Thoracic aorta (tissue), 2 donors: ENCODE measurements at places on chromosomes 7 and 10. TPM values are rescaled to one million over a fixed set of nuclear protein-coding genes. Genes with fewer than 3 reads are reported as not detected.

DNA sequence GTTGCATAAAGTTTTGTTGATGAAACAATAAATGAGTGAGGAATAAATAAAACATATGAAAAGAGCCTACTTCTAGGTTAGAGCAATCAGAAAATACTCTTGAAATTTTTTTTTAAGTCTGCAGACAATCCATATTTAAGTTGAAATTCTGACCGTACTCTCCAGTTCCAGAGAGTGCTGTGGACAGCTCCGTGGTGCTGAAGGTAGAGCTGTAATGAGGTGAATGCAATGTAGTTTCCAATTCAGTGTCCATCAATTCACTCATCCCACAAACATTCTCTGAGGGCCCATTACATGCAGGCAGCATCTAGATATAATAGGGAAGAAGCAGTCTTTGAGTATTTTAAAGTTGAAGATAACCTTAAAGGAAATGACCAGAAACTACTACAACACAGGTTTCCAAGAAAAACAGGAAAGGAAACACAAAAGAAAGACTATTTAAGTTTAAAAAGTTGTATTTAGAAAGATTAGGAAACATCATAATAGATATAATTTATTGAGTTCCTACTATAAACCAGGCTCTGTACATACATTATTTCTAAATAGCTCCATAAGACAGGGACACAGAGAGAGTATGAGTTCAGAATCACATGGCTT, 44.0 kb upstream of the CRTAC1 start:
- no peak overlapping the region for H3K4me3 ChIP-seq
- DNase-seq: no peak
- H3K27me3 ChIP-seq: no peaks in the 10 kb centered on the region
- no peaks in the 10 kb centered on the region for H3K4me1 ChIP-seq
- no peak overlapping the region for H3K27ac ChIP-seq
- H3K36me3 ChIP-seq: no peaks in the 10 kb centered on the region

The EFCAB10 gene
- total RNA-seq: not detected

The ADAMTS14 gene
- total RNA-seq: not detected

DNA sequence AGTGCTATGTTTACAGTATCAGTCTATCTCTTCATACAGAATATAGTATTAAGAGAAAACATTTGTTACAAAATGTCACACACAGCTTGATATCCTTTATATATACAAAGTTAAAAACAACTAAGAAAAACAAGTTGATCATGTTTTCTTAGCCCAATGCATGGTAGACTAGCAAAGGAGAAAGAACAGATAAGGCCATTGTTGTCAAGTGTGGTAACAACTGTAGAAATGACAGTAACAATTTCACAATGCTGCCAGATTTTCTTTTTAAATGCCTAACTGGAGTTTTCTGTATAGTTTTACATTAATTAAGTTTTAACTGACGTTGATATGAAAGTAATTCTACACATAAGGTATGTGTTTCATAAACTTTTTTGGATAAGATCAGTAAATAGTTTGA, 65.8 kb downstream of the TFEC start:
- H3K27ac ChIP-seq: no peak overlapping the region
- H3K27me3 ChIP-seq: no peaks in the 10 kb centered on the region
- H3K36me3 ChIP-seq: no peaks in the 10 kb centered on the region
- no peak for DNase-seq
- H3K4me1 ChIP-seq: no peaks in the 10 kb centered on the region

DNA sequence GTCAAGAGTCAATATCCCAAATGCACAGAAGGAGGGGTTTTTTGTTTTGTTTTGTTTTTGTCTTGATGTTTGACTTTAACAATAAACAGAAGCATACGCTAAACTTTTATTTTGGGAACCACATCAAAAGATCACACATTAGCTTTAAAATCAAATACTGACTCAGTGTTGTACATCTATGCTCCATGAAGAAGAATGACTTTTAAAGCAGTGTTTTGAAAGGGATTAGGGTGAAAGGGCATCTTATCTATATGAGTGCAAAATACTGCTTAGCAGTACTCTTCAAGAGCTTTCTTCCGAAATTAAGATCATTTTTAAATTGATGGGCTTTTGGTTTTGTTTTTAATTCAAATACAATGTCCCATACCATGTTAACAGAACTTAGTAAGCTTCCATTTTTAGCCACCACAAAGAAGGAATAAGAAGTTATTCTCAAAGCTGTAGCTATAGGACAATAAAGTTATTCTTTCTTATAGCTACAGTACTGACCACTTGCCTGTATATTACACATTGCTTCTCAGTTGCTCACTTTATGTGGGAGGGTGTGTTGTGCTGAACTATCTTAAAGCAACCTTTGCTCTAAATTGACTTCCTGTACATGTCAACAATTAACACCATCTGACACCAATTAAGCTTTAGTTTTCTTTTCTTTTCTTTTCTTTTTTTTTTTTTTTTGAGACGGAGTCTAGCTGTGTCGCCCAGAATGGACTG, 144.3 kb upstream of the KAT6B start:
- H3K4me1 ChIP-seq: no peaks in the 10 kb centered on the region
- no peaks in the 10 kb centered on the region for H3K36me3 ChIP-seq
- H3K27ac ChIP-seq: no peak overlapping the region
- no peak for DNase-seq

The UCN3 gene
- not detected for total RNA-seq

The ZNF138 gene
- 7.7 TPM for total RNA-seq

- H3K27me3 ChIP-seq: no peaks in the 10 kb centered on the region
- H3K4me3 ChIP-seq: no peak overlapping the region
- H3K27ac ChIP-seq: no peak overlapping the region
- DNase-seq: no peak
- H3K36me3 ChIP-seq: no peaks in the 10 kb centered on the region
These were observed 192.0 kb upstream of the POM121L12 start for GRCh38 chr7:52843436-52843835.

DNA sequence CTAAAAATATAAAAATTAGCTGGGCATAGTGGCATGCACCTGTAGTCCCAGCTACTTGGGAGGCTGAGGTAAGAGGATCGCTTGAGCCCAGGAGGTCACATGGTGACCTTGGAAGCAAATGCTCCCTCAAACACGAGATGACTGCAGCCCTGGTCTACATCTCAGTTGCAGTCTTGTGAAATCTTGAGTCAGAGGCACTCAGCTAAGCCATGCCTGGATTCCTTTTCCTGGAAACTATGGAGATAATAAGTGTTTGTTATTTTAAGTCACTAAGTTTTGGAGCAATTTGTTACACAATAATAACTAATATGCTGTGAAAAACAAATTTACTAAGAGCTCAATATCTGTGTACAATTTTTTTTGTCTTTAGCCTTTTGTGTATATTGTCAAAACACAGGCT, 284.3 kb upstream of the KAT6B start:
- no peak for DNase-seq
- H3K4me1 ChIP-seq: no peaks in the 10 kb centered on the region
- H3K4me3 ChIP-seq: no peak overlapping the region
- no peaks in the 10 kb centered on the region for H3K27me3 ChIP-seq
- H3K27ac ChIP-seq: no peak overlapping the region
- no peaks in the 10 kb centered on the region for H3K36me3 ChIP-seq

The H2AZ2 gene
- 111 TPM for total RNA-seq
